NCI-H446 (cell line): ENCODE measurements at places on chromosomes 2 and 18.
A peak's percentile ranks its signal among the peaks of the same experiment; 100 is the strongest.

- DNase-seq: no peak
Observed at GRCh38 chr2:123738643-123739042, 286.4 kb upstream of the CNTNAP5 start.

DNA sequence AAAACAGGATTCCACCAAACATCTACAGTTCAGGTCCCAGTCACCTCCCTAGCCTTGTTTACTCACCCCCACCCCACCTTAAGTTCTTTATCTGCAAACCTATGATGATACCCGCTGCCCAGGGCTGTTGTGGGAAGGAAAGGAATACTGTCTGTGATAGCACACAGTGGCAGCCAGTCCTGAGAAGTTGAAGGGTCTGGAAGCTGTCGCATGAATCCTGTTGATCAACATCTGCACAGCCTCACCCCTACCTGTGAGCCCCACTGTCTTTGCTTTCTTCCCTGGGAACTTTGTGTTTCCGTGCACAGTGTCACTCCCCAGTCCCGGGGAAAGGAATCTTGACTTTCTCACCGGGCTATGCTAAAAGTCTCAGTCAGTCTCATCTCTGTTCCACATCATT lies 160.7 kb upstream of the EPAS1 start:
- DNase-seq: no peak

DNA sequence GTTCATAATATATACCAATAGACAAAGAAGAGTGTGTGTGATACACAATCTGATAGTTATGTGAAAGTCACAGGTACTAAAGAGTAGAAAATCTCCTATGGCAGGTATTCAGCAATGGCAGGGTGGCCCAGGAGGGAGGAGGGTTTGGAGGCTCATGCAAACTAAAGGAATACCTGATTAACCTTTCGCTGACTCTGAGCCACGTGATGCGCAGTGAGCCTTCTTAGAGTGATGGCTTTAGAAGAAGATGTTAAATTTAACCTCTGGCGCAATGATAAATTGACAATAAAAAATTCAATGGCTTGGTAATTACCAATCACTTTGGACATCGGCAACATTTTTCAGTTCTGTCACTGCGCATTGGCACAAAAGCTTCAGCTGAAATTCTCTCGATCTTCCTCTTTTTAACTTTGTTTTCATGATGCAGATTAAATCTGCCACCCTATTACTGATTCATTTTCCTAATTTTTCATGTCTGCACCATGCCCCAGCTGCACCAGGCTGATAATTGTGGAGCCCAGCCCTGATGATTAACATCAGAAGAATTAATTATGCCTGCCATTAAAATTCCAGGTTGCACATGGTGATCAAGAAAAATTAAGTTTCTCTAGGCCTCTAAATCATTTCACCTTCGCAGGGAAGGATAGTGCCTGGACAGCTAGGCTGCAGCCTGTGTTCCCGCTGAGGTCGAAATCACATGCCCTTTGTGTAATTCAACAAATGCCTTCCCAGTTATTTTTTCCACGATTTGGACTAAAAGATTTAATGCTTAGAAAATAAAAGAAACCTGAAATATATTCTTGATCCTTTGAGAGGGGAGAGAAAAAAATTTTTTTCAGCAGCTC lies 250.6 kb upstream of the HNRNPA3 start:
- no peak for DNase-seq

DNA sequence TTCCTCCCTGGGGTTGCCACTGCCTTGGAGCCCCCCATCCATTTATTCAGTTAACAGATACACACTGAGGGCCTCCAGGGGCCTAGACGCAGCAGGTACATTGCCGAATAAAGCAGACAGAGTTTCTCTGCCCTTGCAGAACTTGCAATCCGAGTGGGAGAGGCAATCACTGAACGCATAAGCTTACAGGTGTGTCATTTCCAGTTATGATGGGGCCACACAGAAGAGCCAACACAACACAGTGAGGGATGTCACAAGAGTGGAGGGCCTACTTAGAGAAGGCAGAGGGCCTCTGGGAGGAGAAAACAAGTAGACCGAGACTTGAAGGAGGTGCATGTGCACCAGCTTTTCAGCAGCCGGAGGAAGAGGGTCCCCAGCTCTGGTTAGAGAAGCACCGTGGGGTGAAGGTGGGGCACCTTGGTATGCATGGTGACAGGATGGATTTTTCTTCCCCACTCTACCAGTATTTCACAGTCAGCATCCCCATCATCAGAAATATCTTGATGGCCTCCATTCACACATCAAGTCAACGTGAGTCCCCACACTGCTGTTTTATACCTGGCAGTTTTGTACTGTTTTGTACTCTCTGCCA lies 150.9 kb downstream of the SMAD7 start:
- DNase-seq: no peak

- DNase-seq: no peak
Observed at GRCh38 chr2:84958135-84959059, 12.6 kb upstream of the KCMF1 start.

DNA sequence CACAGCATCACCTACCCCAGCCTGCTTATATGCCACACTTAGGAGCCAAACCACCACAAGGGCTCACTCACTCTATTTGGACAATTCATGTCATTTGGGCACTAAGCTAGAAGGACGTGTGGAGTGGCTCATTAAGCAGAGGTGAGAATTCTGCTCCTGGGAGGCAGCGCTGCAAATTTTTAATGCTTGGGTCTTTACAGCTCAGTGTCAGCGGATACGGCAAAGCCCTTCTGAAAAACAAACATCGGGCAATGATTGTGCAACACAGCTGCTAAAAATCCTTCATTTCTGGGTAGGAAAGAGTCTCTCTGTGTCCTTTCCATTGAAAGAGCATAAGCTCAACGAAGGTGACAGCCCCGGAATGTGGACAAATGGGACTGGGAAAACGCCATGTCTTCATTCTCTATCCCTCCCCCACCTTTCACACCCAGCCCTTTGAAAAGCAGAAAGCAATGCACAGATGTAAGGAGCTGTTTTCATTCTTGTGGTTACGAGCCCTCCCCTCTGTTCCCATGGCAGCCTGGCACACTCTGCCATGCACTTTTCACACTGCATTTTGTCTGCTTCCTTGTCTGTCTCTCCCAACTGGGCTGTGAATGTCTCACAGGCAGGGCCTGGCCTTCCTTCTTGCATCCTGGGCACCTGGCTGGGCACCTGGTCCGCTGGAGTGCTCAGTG lies 16.0 kb downstream of the TMEM177 start:
- DNase-seq: peak; percentile 22

- DNase-seq: no peak
Observed at GRCh38 chr18:55356815-55357214, 231.2 kb downstream of the TCF4 start.

DNA sequence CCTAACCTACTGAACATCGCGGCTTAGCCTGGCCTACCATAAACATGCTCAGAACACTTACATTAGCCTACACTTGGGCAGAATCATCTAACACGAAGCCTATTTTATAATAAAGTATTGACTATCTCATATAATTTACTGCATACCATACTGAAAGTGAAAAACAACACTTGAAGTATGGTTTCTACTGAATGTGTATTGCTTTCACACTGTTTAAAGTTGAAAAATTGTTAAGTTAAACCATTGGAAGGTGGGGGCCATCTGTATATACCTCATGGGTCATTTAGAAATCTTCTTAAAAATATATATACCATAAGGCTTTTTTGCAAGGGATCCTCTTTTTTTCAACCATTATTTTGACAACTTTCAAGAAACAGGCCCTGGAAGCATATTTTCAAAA lies 16.5 kb downstream of the RNF149 start:
- DNase-seq: no peak

DNA sequence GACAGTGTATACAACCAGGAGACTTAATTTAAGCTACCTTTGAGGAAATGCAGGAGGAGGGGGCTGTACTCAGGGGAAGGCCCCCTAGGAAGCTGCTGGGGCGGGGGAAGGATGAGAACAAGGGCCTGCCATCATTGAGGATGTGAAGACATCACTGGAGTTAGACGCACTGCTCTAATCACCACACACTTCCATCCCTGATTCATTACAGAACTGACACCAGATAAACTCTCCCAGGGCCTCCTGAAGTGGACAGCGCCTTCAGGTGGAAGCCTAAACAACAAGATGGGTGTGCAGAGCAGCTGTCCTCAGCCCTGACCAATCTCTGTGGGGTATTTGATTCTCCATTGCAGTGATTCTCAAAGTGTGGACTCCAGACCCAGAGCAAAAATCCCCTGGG lies 30.6 kb upstream of the SLC35G4 start:
- DNase-seq: no peak

- no peak for DNase-seq
Observed at GRCh38 chr18:45805551-45805950, 19.9 kb upstream of the SIGLEC15 start.

DNA sequence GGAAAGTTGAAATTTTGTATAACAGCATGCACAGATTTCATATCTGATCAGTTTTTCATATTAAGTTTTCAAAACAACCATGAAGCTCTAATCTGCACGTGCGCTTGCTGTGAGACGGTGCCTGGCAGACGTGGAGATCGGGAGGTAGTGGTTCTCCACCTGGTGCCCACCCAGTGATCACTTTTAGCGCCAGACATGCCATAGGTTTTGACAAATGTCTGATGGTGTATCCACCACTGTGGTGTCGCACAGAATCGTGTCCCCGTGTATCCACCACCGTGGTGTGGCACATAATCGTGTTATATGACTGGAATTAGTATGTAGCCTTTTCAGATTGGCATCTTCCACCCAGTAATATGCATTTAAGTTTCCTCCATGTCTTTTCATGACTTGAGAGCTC lies 40.9 kb upstream of the KCNG2 start:
- no peak for DNase-seq

GRCh38 chr18:13374096-13374467 lies 155.5 kb downstream of the LDLRAD4 start:
- no peak for DNase-seq

DNA sequence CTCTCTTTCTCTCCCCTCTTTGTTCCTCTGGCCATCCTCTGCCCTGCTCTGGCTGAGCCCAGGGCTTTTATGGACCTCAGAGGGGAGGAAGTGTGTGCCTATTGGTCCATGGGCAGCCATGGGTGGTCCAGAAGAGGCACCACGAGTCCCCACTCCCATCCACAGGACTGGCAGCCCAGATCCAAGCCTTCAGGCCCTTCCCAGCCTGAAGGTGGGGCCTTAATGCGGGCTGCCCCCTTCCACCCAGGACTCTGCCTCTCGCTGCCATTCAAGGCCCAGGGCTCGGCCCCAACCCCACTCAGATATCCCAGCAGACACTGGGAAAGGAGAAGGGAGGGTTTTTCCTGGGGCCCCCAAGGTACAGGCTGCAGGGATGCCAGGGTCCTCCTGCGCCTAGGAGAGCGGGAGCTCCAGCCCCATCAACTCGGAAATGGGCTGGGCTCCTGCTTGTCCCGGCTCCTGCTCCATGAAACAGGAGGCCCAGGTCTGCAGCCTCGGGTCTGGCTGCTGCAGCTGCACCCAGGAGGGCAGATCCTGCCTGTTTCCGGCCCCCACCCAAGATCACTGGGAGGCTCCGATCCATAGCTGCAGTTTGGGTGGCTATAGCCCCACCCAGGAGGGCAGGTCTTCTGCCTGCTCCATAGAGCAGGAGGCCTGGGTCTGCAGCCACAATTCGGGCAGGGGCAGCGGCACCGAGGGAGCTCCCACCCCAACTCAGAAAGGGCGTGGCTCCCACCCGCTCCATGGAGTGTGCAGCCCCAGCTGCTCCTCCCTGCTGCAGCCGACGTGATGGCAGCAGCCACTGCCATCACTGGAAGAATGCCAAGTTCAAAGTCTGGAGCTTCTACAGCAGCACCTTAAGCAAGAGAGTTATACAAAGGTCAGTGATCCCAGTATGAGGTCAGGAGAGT lies 116.6 kb upstream of the RBBP8 start:
- peak; percentile 56 for DNase-seq

DNA sequence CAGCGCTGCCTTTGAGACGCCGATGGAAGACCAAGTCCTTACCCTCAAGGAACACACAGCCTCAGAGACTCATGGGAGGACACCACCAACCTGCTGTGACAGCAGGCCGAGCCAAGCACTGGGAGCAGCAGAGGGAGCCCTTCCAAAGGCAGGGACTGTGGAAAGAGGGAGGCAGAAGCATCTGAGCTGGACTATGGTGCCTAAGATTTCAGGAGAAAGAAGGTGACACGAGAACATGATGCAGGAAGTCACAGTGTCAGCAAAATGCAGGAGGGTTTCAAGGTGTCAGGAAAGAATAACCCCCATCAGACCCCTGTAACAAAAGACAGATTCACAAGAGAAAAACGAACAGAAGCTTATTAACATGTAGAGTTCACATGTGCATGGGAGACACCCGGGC lies 24.2 kb upstream of the COX7A2L start:
- no peak for DNase-seq

- no peak for DNase-seq
Observed at GRCh38 chr2:79271456-79271855, 111.9 kb upstream of the REG3A start.

GRCh38 chr18:66999003-66999402 lies 395.1 kb upstream of the CDH19 start:
- no peak for DNase-seq

DNA sequence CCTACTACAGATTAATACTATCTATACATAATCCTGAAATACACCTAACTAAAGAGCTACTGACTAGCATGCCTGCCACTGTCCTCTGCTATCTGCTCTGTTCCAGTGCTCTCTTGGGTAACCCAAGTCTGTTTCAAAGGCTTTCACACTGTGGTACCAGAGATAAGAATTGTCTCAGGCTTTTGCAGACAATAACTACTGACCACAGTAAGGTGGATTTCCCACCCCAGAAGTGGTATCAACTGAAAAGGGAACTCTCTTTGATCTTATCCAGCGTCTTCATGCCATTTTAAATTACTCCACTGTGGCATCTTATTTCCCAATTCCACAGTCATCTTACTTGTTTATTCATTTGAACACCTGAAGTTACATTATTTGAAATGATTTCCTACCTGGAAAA lies 190.2 kb downstream of the IKZF2 start:
- DNase-seq: no peak

- DNase-seq: no peak
Observed at GRCh38 chr2:70939001-70939838, 3.5 kb downstream of the ATP6V1B1 start.

DNA sequence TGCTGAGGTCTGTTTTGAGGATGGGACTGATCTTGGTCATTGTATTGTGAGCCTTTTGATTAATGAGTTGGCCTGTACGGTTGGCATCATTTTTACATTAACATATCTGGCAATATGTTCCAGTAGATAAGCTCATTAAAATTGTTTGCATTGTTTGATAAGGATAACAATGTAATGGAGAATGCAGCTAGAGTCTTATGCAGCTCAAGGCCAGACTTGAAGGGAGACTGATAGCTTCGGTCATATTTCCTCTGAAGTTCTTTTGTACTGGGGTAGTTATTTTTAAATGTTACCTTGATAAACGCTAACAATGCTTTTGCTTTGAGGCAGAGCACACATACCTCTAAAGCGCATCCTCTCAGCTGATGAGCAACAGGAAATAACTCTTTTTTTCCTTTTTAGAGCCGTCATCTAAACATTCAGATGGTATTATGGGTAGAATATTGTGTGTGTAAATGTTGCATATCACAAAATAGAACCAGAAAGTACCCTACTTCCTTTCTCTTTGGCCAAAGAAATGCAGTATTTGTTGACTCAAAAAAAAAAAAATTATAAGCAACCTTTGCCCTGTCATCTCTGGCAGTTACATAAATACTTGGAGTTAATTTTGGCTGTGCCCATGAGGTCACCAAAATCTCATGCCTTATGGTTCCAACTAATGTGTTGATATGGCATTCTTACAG lies 1.3 kb downstream of the MAPRE2 start:
- no peak for DNase-seq
